Tibial artery (tissue), 4 donors: ENCODE measurements at places on chromosomes 3 and 15.
A peak's percentile ranks its signal among the peaks of the same experiment; 100 is the strongest.

- H3K4me3 ChIP-seq: no peak overlapping the region
- no peaks in the 10 kb centered on the region for H3K36me3 ChIP-seq
- no peak overlapping the region for H3K27ac ChIP-seq
- no peak for DNase-seq
- peaks cover 3% of the 10 kb centered on the region for H3K4me1 ChIP-seq
Measured at GRCh38 chr3:2354702-2355101, 256.0 kb downstream of the CNTN4 start.

DNA sequence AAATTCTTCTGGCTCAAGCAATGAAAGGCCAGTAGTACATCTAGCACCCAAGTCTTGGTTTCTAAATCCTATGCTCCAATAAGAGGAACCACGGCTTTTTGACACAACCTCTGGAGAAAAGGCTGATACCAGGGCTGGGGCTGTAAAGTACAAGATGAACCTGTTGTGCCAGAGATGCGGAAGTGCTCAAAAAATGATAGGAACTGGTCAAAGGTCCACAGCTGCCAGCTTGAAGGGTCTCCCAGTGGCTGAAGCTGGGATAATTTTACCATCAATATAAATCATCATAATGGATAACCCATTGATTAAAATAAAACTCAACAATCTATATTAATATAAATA lies 558 bp upstream of the NCEH1 start:
- no peak for DNase-seq
- peak overlapping the region; percentile 96 for H3K4me3 ChIP-seq
- no peaks in the 10 kb centered on the region for H3K27me3 ChIP-seq
- no peaks in the 10 kb centered on the region for H3K36me3 ChIP-seq

DNA sequence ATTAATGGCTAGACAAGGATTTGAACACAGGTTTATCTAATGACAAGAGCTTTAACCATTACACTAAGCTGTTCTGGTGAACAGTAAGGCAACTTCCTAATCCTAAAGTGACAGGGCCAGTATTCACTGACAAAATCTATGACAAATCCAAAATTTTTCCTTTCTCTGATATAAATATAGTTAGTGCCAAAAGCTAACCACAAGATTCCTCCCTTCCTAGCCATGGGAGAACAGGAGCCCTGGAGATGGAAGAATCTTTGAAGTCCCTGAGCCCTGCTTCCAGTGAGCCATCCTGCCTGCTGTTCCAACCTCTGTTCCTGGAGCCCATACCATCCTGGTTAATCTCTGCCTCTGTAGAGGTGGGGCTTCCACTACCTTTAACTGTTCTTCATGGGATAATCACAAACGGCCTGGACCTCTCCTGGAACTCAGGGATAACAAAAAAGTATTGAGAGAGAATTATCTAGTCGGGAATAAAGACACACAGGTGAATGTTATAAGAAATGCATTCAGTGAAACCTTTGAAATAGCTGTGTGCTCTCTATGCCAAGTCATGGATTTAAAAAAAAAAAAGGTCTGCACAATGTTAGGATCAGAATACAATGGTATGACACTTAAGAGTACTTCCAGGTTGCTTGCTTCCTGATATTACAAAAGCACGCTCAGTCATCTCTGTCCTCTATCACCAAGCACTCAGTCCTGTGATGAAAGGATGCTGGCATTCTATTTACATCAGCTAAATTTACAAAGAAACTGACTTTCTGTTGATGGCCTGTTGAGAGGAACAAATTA lies 235.8 kb downstream of the SUCLG2 start:
- peaks cover 11% of the 10 kb centered on the region for H3K36me3 ChIP-seq
- no peak for DNase-seq
- no peak overlapping the region for H3K4me3 ChIP-seq
- H3K27me3 ChIP-seq: no peaks in the 10 kb centered on the region

GRCh38 chr15:96052572-96053030 lies 277.9 kb upstream of the NR2F2 start:
- H3K36me3 ChIP-seq: no peaks in the 10 kb centered on the region
- no peak for DNase-seq
- no peak overlapping the region for H3K4me3 ChIP-seq
- peaks cover 14% of the 10 kb centered on the region for H3K4me1 ChIP-seq

DNA sequence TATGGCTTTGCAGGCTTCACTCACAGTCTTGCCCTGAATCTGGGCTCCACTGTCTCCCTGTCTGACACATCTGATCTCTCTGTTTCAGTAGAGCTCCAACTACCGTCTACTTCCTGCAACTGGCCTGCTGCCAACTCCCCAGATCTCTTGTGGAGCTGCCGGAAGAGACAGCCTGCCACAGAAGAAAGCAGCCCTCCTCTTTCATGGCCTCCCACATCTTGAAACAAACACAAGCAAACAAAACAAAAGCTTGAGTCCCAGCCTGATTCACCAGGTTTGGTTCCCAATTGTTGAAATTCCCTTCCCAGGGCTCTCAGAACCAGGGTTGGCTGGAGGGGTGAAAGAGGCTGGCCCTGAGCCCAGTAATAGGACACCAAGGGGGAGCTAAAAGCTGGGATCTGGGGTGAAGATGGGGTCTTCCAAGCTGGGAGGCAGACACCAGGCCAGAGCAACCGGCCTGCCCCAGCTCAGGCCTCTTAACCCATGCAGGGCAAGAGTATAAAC lies 55.3 kb upstream of the CA12 start:
- no peak overlapping the region for H3K4me3 ChIP-seq
- H3K4me1 ChIP-seq: peaks cover 15% of the 10 kb centered on the region
- H3K36me3 ChIP-seq: no peaks in the 10 kb centered on the region
- H3K27ac ChIP-seq: peak overlapping the region; percentile 37
- no peaks in the 10 kb centered on the region for H3K27me3 ChIP-seq
- DNase-seq: peak; percentile 82

- H3K27me3 ChIP-seq: no peaks in the 10 kb centered on the region
- no peaks in the 10 kb centered on the region for H3K36me3 ChIP-seq
- DNase-seq: no peak
- H3K4me1 ChIP-seq: no peaks in the 10 kb centered on the region
- no peak overlapping the region for H3K27ac ChIP-seq
- H3K4me3 ChIP-seq: no peak overlapping the region
Measured at GRCh38 chr15:54660356-54660755, 536.4 kb downstream of the RSL24D1 start.

GRCh38 chr3:169663951-169664820 lies 674 bp upstream of the MECOM start:
- H3K36me3 ChIP-seq: no peaks in the 10 kb centered on the region
- H3K27ac ChIP-seq: peak overlapping the region; percentile 76
- H3K4me3 ChIP-seq: peak overlapping the region; percentile 62
- H3K4me1 ChIP-seq: peaks cover 50% of the 10 kb centered on the region
- no peak for DNase-seq

- peaks cover 23% of the 10 kb centered on the region for H3K36me3 ChIP-seq
- DNase-seq: no peak
- H3K27me3 ChIP-seq: no peaks in the 10 kb centered on the region
- H3K27ac ChIP-seq: no peak overlapping the region
- no peak overlapping the region for H3K4me3 ChIP-seq
- no peaks in the 10 kb centered on the region for H3K4me1 ChIP-seq
Measured at GRCh38 chr3:171661484-171661883, 148.8 kb downstream of the PLD1 start.
